ENCODE measurements at places on chromosomes 7 and 10.

- no peak for DNase-seq
These were observed 61.3 kb downstream of the CACNA2D1 start for GRCh38 chr7:82382276-82382675.

GRCh38 chr7:29377718-29378117 is 183.1 kb downstream of the CHN2 start:
- no peak for DNase-seq

DNA sequence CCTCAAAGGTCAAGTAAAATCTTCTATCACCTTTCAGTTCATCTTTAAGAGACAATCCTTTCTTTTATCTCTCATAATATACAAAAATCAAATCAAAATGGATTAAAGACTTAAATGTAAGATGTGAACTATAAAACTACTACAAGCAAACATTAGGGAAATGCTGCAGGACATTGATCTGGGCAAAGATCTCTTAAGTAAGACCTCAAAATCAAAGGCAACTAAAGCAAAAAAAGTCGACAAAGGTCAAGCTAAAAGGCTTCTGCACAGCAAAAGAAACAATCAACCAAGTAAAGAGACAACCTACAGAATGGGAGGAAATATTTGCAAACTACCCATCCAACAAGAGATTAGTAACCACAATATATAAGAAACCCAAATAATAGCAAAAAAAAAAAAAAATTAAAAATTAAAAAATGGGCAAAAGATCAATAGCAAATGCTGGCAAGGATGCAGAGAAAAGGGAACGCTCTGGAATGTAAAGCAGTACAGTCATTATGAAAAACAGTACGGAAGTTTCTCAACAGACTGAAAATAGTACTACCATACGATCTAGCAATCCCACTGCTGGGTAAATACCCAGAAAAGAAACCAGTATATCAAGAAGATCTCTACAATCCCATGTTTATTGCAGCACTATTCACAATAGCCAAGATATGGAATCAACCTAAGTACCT is 41.7 kb downstream of the TNPO3 start:
- no peak for DNase-seq

DNA sequence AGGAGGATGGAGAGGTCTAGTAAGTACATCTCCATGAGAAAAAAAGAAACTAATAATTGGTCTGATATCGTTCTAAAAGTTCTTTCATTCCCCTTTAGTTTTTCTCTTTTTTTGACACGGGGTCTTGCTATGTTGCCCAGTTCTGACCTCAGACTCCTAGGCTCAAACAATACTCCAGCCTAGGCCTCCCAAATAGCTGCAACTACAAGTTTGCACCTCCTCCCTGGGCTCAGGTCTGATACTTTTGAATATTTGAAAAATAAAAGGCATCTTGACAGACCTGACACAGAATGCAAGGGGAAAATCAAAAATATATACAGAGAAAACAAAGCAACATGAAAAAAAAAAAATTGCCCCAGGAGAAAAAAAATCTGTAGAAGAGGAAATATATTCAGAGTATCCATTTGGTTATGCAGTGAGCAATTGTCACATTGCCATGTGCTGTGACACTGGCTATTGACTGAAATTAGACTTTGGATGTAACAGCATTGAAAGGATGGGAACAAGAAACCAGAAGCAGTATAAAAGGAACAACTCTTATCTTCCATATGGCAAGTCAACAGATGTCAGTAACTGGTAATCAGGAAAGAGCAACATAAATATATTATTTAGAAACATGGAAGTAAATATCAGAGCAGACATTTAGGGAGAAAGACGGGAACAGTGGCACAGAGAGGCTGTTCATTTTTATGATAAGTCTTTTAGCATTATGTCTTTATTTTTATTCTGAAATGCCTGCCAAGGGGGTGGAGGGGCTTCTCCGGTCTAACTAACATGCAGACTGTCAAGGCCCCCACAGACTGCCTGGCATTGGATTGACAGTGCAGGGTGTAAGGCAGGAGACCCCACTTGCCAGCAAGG is 408.4 kb downstream of the PARD3 start:
- DNase-seq, result no peak

- DNase-seq, result no peak
These were observed 119.0 kb downstream of the ZFAND4 start for GRCh38 chr10:45553613-45554012.

- no peak for DNase-seq
These were observed 121.2 kb upstream of the ADARB2 start for GRCh38 chr10:1858547-1858946.

DNA sequence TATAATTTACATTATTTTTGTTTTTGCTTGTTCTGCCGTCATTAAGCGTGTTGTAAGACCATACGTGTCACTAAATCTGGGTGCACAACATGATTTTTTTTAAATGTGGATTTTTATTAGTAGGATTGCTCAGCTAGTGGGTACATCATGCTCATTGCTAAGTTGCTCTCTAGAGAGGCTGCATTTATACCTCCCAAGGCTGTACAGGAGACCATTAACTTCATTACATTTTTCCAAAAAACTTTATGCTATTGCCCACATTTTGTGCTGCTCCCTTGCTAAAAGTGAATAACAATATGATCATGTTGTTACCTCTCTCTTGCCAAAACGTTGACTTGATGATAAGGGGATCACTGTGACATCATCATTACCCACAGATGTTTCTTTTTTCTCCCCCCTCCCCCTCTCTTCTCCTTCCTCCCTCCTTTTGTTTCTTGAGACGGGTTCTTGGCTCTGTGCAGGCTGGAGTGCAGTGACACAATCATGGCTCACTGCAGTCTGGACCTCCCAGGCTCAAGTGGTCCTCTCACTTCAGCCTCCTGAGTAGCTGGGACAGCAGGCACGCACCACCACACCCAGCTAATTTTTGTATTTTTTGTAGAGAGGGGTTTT is 65.1 kb downstream of the BMPR1A start:
- DNase-seq, result no peak
